ENCODE measurements at places on chromosomes 2 and 18.

DNA sequence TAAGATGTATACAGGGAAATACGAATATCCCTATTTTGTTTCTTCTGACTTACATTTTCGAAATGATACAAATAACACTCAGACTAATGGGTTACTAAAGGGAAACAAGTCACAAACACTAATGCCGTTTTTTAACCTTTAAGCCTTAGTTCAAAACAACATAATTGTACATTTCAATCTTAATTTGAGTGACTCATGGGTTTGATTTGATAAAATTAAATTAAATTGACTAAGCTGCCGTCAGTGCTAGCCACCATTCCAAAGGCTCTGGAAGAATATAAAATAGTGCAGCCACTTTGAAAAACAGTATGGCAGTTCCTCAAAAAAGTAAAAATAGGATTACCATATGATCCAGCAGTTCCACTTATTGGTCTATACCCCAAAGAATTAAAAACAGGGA, 133.8 kb upstream of the NT5C1B start:
- DNase-seq = no peak

- DNase-seq = no peak
These were observed 199.9 kb downstream of the ACTR3 start for GRCh38 chr2:114089636-114090319.

- no peak for DNase-seq
These were observed 444.4 kb downstream of the NCKAP5 start for GRCh38 chr2:133123904-133124303.

DNA sequence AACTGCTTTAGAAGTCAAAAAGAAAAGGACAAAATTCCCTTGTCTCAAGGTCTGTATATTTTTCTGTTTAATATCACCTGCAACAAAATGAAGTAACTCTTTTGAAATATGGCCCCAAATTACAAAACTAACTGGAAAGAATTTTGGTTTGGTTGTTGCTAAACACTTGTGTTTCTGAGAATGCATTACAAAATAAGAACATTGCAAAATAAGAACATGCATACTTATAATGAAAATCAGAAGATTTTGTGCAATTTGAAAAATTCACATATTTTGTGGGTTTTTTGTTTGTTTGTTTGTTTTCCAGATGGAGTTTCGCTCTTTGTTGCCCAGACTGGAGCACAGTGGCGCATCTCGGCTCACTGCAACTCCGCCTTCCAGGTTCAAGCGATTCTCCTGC, 21.8 kb downstream of the NDUFB3 start:
- no peak for DNase-seq

DNA sequence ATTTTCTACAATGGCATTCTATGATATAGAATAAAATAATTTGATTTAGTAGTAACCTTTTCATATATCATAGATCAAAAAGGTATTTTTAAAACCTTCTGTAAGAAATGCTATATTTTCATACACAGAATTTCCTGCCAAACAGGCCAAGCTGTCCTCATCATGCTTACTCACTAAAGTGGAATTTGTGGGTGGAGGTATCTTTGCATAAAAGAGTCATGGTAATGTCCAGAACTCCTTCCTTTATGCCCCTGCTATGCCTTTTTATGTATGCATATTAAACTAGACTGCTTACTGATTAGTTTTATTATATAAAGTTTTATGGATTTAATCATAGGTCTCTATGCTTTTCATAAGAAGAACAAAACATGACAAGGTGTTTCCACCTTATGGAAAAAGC, 27.5 kb upstream of the MARCHF7 start:
- DNase-seq = no peak

DNA sequence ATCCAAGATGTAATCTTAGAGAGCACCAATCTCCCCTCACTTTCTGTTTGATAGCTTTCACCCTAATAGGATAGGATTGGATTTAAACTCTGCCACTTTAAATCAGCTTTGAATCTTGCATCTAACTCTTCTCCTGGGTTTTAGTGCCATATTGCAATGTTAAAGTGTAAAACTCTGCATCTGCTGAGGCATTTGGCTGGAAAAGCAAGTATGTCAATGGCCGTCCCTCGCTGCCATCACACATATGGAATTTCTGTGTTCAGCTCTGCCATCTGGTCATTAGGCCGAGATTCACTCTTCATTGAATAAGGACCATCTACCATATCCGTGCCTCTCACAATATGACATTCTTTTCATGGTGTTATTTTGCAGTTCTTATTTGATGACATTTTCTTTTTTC, 728.1 kb upstream of the PIK3C3 start:
- no peak for DNase-seq

GRCh38 chr2:6080932-6081753, 389.0 kb downstream of the SOX11 start:
- DNase-seq = no peak

DNA sequence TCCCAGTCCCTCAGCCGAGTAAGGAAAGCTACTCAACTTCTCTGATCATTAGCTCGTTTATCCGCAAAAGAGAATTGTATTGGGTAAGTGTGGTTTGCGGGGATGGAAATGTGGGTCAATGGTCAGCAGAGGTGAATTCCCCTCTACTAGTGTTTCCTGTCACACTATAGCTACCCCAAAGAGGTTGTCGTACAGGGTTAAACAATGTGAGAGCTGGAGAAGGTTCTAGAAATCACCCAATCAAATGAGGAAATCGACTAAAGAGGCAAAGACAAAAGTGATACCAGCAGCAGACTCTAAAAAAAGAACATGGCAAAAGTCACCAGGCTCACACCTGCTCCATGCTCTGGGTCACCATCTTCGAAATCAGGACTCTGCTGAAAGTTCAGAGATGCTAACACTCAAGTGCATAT, 144.7 kb upstream of the ITGA4 start:
- DNase-seq = no peak

GRCh38 chr2:147204102-147204501, 640.7 kb upstream of the ACVR2A start:
- DNase-seq = no peak

DNA sequence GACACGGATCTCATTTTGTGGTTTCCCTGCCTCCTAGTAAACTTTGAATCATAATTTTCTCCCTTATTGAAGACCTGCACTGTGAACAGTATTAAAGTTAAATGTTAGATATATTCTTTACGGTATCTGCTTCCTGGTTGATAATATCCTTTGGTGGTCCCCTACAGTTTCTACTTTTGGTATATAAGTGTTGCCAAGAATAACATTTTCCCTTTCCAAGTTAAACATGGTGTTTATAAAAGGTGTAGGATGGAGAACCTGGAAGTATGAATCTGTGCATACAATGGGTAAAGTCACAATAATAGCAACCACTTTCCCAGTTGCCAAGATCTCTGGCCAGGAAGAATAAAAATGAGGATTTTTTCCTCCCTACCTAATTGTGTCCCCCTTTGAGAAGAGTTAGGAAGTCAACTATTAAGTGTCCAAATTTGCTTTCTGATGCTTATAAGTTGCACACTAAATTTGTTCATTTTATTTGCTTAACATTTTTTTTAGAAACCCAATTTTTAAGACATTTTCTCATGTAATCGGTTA, 201.0 kb upstream of the STK17B start:
- no peak for DNase-seq

GRCh38 chr2:167933097-167933814, 314.1 kb downstream of the STK39 start:
- no peak for DNase-seq

DNA sequence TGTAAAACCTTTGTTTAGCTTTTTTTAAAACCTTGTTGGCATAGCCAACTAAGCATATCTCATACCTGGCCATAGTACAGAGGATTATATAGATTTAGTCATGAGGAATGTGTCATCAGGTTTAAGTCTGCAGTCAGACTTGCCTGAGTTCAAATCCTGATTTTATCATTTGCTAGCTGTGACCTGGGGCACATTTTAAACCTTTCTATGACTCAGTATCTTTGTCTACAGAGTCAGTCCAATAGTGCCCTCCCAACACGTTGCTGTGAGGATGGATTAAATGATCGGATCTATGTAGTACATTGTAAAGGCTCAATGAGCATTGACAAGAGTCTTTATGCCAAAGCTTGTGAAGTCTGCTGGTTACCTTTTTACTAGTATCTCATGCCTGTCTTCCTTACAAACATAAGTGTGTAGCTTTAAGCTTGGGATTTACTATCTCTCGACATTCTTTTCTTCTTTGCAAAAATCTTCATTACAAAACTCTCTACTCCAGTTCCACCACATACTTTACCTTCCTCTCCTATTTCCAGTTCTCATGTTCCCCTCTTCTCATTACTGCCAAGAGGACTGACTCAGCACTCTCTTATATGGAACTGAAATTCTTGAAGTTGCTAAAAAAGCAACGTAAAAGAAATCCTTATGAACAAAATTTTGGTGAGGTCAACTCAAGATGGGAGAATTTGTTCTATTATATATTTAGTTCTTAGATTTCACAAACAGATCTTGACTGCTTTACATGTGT, 68.1 kb upstream of the RBMS1 start:
- DNase-seq = no peak

DNA sequence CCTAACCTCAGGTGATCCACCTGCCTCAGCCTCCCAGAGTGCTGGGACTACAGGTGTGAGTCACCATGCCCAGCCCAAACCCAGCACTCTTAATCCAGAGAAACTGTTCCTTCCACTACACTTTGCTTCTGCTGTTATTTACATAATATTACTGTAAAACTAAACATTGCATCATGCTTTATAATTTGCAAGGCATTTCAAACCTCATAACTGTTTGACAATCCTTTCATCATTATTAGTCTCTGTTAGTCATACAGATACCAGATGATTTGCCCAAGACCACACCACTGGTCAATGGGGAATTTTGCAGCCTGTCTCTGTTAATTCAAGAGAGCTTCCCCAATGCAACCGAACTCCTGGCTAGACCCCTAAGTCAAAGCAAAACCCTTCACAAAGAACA, 338.3 kb downstream of the ALK start:
- DNase-seq = no peak

DNA sequence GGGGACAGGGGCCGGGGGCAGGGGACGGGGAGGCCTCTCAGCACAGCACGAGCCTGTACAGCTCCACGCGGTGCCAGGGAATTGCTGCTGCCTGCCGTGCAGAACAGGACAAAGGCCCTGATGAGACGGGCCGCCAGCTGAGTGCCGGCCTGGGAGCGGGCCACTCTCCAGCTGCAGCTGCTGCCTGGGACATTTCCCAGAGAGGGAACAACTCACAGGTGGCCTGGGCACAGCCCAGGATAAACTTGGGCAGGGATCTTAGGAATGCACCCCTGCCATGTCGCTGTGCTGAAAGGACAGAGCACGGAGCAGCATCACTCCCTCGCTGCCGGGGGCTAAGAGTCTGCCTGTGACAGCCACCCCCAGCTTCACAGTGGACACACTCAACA, 38.8 kb downstream of the CENPO start:
- no peak for DNase-seq

GRCh38 chr18:361100-361732, 93.4 kb upstream of the THOC1 start:
- DNase-seq = no peak

DNA sequence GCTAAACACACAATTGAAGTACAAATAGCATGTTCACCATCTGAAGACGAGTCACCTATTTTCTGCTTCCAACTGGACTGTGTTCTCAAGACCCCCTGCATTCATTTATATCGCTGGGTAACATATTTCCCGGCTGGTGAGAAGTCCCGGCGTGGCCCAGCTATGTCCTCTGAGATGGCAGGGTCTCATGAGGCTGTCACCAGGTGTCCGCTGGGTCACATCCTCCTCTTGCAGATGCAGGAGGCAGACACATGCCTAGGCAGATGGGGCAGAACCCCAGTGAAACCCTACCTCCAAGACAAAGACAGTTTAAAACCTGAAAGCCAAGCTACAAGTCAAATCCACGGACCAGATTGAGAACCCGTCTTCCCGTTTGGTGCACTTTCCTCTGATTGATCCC, 36.8 kb upstream of the UBE2F start:
- DNase-seq = no peak

DNA sequence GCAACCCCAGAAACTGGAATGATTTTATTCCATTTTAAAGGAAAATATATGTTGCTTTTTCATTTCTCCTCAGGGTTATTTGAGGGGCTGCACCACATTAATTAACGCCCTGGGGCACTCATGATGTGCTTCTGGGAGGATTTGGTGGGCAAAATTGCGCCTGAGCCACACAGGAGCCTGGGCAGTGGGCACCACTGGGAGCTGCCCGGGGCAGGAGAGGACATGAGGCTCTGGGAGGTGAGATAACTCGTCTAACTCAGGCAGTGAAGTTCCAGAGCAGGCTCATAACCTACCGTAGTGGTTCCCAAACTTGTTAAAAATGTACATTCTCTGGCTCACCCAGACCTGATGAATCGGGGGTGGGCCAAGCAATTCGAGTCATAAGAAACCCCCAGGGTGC, 68.3 kb downstream of the EDAR start:
- DNase-seq = no peak

GRCh38 chr18:10661317-10661716, 135.5 kb downstream of the NAPG start:
- DNase-seq = no peak

DNA sequence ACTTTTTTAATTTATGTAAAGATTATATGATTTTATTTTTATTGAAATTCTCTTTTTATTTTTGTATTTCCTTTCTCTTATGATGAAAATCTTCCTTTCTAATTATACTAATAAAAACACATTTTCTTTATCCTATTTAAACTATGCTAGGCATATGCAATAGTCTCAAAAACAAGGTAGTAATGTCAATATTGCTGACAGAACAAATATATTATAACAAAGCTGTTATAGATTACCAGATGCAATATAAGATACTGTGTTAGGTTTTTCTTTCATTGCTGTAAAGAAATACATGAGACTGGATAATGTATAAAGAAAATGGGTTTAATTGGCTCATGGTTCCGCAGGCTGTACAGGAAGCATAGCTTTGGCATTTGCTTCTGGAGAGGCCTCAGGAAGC, 631.2 kb upstream of the SOX11 start:
- no peak for DNase-seq

DNA sequence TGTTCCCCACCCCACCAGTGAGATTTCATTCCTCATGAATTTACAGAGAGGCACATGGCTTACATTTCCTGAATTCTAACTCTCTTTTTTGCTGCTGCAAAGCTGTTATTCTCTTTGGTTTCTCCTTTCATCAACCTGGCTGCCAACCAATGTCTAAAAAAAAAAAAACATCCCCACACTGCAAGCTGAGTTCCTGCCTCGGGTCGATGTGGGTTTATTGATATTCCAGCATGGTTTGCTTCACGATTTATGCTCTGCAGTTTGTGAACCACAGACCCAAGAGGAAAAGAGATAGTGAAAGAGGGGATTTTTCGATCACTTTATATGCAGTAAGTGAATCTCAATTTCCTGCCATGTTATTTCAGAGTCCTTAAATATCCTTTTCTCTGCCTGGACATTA, 363.6 kb downstream of the LPIN1 start:
- no peak for DNase-seq

- DNase-seq = no peak
These were observed 904.3 kb downstream of the LRP1B start for GRCh38 chr2:141226560-141226959.
